A375 (cell line): ENCODE measurements at places on chromosomes 3 and 15. TPM values are rescaled to one million over a fixed set of nuclear protein-coding genes. Genes with fewer than 3 reads are reported as not detected.

The ATP10A gene
- total RNA-seq, result 9.6 and 10.7 TPM in 2 replicates

The PRRT3 gene
- total RNA-seq, result 1.5 and 1.6 TPM in 2 replicates

The VGLL3 gene
- 0.64 TPM in 2 replicates for total RNA-seq

The HIGD2B gene
- total RNA-seq, result 0.11 TPM in 1 of 2 replicates, not detected in the other

The PP2D1 gene
- not detected in 2 replicates for total RNA-seq

The ARGFX gene
- not detected in 2 replicates for total RNA-seq

The A4GNT gene
- not detected in 2 replicates for total RNA-seq

The OXTR gene
- 1.1 and 1.2 TPM in 2 replicates for total RNA-seq

The ELL3 gene
- 1.2 and 1.3 TPM in 2 replicates for total RNA-seq

The MAP4 gene
- 63.6 and 65.1 TPM in 2 replicates for total RNA-seq
